Caudate nucleus (tissue), 63 donors: ENCODE measurements at places on chromosomes 16 and 17.

DNA sequence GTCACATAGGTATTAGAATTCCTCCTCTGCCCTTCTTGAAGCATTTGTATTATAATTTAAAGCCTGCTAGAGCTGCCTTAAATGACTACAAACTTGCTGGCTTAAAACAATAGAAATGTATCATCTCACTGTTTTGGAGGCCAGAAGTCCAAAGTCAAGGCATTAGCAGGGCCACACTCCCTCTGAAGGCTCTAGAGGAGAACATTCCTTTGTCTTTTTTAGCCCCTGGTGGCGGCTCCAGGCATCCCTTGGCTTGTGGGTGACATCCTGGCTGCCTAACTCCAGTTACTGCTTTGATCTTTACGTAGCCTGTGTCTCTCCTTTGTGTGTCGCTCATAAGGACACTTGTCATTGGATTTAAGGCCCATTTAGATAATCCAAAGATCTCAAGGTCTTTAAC, 186.6 kb upstream of the SALL1 start:
- no peak for DNase-seq

DNA sequence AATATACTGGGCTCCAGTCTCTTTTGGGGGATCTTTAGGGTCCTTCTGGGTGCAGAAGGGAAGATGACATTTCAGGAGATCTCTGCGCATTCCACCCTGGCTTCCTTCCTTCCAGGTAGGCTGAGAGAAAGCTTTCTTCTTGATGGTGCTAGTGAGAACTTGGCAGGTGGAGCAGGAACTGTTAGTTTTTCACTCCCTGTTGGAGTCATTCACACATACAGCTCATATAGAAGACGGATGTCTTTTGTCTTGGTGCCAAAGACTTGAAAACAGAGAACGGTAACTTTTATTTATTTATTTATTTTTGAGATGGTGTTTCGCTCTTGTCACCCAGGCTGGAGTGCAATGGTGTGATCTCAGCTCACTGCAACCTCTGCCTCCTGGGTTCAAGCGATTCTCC, 43.9 kb downstream of the PITPNC1 start:
- DNase-seq = no peak

DNA sequence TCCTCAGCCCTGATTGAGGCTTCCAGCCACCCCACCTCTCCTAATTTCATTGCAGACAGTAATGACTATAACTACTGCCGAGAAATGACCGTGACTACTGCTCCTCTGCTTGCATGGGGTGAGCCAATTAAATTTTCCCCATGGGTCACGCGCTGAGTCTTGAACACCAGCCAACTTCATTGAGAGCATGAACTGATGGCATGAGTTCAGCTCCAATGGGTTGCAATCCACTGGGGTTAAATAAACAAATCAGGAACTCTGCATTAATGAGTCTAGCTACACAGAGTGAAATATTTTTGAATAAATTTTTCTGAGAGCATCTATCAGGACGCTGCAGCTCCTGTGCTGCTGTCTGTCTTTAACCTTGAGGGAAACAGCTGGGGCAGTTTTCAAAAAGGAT, 61.6 kb upstream of the CLEC3A start:
- no peak for DNase-seq

GRCh38 chr17:58985971-58986370, 120.7 kb downstream of the TRIM37 start:
- DNase-seq = no peak

DNA sequence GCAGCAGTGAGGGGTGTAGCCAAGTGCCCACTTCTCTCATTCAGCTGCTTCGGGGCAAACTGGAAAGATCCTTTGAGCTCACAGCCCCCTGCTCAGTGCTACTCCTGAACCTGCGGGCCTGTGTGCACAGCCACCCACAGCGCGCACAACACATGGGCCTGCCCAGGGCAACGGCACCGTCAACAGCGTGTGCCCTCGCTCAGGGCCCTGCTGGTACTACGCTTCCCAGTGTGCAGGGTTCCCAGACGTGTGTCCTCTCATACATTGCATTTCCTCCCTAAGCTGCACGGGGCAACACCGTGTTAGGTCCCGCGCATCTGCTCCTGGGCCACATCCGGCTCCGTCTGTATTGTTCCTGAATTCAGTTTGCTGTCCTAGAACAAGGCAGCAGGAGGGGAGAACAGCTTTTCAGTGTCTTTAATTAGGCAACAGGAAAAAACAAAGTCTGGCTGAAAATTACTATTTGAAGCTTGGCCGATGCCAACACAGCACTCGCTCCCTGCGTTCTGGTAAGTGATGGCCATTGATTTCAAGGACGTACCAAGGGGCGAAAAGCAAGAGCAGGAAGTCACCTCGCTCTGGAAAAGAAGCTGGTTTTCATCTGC, 15.2 kb downstream of the MRM3 start:
- no peak for DNase-seq
